Adipocyte (in vitro differentiated cells): ENCODE measurements at places on chromosomes 1 and 21.

DNA sequence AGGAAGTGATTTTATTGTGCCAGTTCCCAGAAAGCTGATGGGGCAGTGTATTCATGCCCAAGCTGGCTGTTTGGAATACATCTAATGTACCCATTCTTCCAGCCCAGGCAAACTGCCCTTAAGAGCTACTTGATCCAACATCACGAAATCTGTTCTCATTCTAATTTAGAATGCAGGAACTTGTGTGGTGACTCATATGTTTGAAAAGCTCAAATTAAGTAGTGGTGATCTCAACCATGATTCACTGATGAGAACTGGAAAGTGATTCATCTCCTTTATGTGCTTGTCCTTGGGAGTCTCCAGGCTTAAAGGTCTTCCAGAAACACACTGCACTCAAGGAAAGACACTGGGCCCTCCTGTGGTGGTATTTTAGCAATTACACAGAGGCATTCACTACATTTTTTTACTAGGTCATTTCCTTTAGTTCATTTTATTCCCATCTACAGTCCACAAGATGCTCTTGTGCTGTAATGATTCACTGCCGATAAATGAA, 65.4 kb downstream of the RPE65 start:
- peak; percentile 94 for DNase-seq

GRCh38 chr1:178396789-178397188, 100.0 kb downstream of the CLEC20A start:
- DNase-seq: no peak

GRCh38 chr1:225468270-225469020, 40.6 kb upstream of the LBR start:
- DNase-seq: no peak

DNA sequence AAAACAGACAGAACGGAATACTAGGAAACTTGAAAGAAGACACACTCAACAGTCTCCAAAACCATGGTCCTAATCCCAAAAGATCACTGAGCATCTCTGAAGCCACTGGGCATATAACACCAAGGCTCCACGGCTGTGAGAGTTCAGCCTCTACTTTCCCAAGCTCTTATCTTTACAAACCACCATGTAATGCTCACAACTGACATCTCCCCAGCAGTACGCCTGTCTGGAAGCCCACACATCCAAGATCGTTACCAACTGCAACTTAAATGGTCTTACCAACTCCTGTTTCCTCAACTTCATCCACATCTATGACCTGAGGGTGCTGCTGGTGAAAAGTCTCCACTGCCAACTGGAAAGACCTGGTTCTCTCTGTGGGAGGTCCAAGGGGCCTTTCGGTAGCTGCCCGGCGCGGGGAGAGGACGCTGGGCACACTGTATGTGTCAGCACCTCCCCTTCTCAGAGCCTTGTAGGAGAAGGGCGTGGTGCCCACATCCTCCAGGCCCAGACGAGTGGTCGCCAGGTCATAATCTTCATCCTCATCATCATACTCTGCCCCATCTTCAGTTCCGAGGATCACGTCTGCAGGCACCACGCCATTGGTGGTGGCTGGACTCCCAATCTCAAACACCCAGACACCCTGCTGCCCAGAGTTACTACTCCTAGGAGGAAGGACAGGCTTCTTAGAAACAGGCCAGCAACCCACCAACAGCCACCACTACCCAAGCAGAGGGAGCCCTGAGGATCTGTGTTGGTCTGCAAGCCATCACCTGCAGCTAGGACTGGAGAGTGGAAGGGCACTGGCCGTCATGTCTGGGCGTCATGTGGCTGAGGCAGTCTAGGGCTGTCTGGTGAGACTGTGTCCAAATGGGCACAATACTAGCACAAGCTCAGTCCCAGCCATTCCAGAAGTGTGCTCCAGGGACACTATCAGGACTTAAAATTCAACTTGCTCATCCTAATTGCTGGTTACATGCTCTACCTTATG, 23.0 kb downstream of the NID1 start:
- no peak for DNase-seq

GRCh38 chr1:59113876-59114457, 182.9 kb upstream of the FGGY start:
- DNase-seq: no peak
